Aorta (tissue), 5 donors: ENCODE measurements at places on chromosomes 16 and 17. TPM values are rescaled to one million over a fixed set of nuclear protein-coding genes. Genes with fewer than 3 reads are reported as not detected.

DNA sequence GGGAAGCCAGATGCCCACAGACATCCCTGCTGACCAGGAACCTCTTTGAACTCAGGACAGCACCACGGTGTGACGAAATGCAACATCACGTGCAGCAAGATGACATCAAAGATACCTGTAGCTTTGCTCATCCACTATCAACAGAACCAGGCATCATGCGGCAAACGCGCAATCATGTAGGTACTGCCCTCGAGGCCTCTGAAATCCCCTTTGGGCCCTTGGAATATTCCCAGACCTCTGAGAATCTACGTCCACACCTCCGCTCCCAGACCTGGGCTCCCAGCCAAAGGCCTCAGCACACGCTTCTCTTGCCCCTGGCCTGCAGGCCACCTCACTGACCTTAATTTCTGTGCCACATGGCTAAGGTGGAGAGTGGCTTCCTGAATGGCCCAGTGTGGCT is 7.3 kb downstream of the CX3CL1 start:
- no peak for DNase-seq

DNA sequence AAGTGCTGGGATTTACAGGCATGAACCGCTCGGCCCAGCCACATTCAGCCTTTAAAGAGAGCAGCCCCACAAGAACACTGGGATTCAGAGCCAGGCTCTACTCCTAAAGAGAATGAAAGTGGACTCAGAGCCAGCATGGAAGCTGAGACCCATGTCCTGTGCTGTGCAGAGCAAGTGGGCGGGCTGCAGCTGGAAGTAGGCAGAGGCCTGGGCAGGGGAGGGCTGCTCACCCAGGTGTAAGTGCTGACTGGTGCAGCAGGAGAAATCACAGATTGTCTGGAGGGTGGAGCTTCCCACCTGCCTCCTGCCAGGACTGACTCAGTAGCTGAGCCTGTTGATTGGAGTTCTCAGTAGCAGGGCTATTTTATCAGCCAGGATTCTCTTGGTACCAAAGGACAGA is 178.7 kb downstream of the KATNIP start:
- no peak for DNase-seq

GRCh38 chr16:78877114-78877655 is 723.4 kb downstream of the MAF start:
- no peak for DNase-seq

GRCh38 chr16:14499110-14499509 is 130.9 kb downstream of the PARN start:
- no peak for DNase-seq

DNA sequence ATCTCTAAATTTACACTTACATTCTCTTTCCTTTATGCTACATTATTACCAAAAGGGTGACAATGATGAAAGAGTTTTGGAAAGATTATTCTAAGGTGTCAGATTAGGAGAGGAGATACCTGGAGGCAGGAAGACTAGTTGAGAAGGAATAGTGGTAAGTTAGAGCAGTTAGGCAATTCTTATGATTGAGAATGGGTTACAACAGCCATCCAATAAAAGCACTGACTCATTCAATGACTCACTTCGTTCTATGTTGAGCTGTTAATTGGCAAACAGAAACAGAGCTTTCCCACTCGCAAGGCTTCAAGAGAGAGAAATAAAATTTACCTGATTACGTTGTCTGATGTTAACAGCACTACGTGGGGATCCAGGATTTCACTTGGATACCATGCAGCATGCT is 5.8 kb downstream of the NUP88 start:
- DNase-seq: no peak

- DNase-seq: no peak
These were observed 31.0 kb upstream of the RCVRN start for GRCh38 chr17:9936095-9936494.

DNA sequence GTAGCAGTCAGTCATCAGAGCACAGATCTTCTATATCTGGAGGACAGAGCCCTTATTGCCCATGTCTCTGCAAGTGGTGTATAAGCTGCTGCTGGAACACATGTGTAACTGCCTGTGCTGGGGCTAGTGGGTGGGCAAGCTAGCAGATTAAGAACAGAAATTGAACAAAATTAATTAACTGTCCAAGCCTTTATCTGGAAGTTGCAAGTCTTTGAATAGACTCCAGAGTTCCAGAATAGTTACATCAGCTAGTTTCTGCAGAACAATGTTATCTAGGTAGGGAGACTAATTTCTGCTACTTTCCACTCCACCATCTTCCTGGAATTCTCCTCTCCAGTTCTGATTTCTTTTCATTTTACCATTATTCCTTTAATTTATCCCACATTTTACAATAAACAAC is 287.3 kb downstream of the ZFHX3 start:
- DNase-seq: no peak

DNA sequence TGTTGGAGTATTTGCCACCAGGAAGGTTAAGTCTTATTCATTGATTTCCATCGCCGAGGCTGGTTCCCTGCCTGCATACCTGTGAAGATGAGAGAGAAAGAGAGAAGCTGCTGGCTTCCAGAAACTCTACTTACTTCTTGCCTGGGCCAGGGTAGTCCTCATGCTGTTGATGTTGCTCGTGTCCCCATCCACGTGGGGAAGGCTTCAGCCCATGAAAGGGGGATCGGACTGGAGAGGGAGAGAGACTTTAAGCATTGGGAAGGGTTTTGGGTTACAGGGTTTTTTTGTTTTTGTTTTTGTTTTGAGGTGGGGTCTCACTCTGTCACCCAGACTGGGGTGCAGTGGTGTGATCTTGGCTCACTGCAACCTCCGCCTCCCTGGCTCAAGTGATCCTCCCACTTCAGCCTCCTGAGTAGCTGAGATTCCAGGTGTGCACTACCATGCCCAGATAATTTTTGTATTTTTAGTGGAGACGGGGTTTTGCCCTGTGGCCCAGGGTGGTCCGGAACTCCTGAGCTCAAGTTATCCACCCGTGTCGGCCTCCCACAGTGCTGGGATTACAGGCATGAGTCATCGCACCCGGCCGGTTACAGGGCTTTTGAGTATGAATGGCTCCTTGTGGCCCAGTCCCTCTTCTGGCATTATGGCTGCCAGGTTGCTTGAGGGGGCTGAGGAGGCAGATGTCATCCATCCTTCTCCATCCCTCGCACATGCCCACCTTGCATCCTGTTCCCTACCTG is 26.6 kb downstream of the ITGB3 start:
- no peak for DNase-seq

GRCh38 chr17:75480281-75480680 is 23.8 kb downstream of the TMEM94 start:
- DNase-seq: peak; percentile 55

DNA sequence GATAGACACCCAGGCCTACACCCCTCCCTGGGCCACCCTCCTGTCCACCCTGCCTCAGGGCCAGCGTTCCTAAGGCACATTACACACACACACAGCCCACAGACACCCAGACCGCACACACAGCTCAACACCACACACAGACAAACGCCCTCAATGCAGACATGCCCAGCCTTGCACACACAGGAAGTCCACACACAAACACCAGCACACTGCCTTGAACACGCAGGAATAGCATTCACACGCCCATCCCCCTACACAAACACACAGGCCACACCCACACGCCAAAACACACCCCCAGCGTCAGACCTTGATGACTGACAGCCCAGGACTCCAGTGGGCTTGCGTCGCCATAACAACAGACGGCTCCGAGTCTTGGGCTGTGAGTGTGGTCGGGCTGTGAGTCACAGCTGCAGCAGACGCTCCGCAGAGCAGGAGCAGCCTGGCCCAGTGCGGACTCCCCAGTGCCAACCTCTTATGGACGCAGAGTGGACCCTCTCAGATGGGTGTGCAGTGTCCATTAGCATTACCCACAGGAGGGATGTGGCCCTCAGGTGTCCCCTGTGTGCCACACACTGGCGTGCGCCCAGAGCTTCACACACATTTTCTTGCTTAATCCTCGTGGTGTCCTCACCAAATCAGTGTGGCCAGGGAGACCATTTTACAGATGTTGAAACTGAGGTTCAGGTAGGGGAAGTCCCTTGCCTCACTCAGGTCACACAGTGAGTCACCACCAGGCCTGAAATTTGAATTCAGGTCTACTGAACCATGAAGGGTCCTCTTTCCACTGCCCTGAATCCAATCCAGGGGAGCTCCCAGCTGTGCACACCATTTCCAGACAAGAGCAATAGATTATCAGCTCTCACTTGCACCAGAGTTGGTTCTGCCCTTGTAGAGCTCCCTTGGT is 17.8 kb upstream of the RAI1 start:
- peak; percentile 85 for DNase-seq

DNA sequence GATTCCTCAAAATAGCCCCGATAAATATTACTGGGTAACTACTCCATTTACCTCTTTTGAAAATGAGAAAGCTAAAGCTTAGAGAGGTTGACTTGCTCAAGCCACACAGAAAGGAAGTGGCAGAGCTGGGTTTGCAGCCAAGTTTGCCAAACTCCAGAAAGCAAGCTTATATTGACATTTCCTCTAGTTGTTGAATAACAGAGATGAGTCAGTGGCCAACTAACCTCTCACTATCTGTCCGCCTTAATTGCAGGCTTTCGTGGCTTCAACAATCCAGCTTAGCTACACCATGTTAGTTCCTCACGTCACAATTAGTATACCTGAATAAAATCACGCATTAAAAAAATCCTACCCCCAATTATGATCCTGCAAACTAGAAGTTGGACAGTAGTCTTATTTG is 151.7 kb downstream of the CNTNAP4 start:
- DNase-seq: no peak

Gene CDR2L
- 5.8 TPM for polyA plus RNA-seq

Gene PTGES3L
- 3.2 TPM for polyA plus RNA-seq

Gene ITGAD
- polyA plus RNA-seq: not detected

Gene PLXDC1
- 1.7 TPM for polyA plus RNA-seq

Gene FBXW10B
- 0.38 TPM for polyA plus RNA-seq

Gene FOXF1
- polyA plus RNA-seq: 0.13 TPM

Gene ABAT
- 6.6 TPM for polyA plus RNA-seq

Gene PSMC5
- polyA plus RNA-seq: 208 TPM
